Activated CD4-positive, alpha-beta T cell treated with anti-CD3 and anti-CD28 coated beads, Interleukin-2, amount 10 ng/mL, durations not matched to agents 7 days and 5 days (primary cell): ENCODE measurements at places on chromosomes 7 and 10. TPM values are rescaled to one million over a fixed set of nuclear protein-coding genes. Genes with fewer than 3 reads are reported as not detected.

Gene CDNF
- 0.85 TPM for total RNA-seq

Gene PNLIPRP3
- total RNA-seq: not detected

Gene CNOT4
- total RNA-seq: 24.0 TPM

Gene XRCC2
- 14.6 TPM for total RNA-seq

Gene KLF14
- not detected for total RNA-seq

Gene AKR1D1
- total RNA-seq: not detected

Gene SLC13A1
- not detected for total RNA-seq

Gene FLNC
- not detected for total RNA-seq

Gene ZNF117
- total RNA-seq: 5.2 TPM

Gene NUPR2
- not detected for total RNA-seq

Gene VCL
- total RNA-seq: 86.4 TPM

Gene AS3MT
- total RNA-seq: 0.48 TPM

Gene MBL2
- not detected for total RNA-seq

Gene SP8
- not detected for total RNA-seq

Gene CAMK1D
- 15.4 TPM for total RNA-seq

Gene IDI2
- total RNA-seq: not detected

Gene AMZ1
- total RNA-seq: 0.05 TPM

Gene HABP2
- not detected for total RNA-seq

Gene OR2A1
- 0.17 TPM for total RNA-seq

Gene PAX4
- total RNA-seq: not detected

Gene PTN
- not detected for total RNA-seq

Gene SFTPA1
- not detected for total RNA-seq

Gene NPFFR1
- total RNA-seq: not detected

Gene MALRD1
- not detected for total RNA-seq

Gene SH2D4B
- 0.07 TPM for total RNA-seq

Gene CLDN12
- 2.4 TPM for total RNA-seq

Gene LYZL1
- not detected for total RNA-seq

Gene PDE6C
- total RNA-seq: not detected

Gene GPR15LG
- total RNA-seq: not detected

Gene INSYN2A
- not detected for total RNA-seq

Gene GNAT3
- total RNA-seq: not detected

Gene OGDHL
- not detected for total RNA-seq

Gene AKR1C4
- not detected for total RNA-seq

Gene RPEL1
- total RNA-seq: not detected

Gene ERVW-1
- total RNA-seq: not detected

Gene CLRN3
- total RNA-seq: not detected

Gene PTF1A
- not detected for total RNA-seq

Gene A1CF
- total RNA-seq: not detected

Gene INHBA
- total RNA-seq: not detected

Gene NOS3
- total RNA-seq: 22.3 TPM

Gene SYT15
- 0.79 TPM for total RNA-seq

Gene PLEKHA8
- total RNA-seq: 5.2 TPM

Gene MSMB
- total RNA-seq: not detected
